ENCODE measurements at places on chromosomes 6 and 20.

GRCh38 chr20:48283470-48284110 lies 498.3 kb upstream of the SULF2 start:
- no peak for DNase-seq

DNA sequence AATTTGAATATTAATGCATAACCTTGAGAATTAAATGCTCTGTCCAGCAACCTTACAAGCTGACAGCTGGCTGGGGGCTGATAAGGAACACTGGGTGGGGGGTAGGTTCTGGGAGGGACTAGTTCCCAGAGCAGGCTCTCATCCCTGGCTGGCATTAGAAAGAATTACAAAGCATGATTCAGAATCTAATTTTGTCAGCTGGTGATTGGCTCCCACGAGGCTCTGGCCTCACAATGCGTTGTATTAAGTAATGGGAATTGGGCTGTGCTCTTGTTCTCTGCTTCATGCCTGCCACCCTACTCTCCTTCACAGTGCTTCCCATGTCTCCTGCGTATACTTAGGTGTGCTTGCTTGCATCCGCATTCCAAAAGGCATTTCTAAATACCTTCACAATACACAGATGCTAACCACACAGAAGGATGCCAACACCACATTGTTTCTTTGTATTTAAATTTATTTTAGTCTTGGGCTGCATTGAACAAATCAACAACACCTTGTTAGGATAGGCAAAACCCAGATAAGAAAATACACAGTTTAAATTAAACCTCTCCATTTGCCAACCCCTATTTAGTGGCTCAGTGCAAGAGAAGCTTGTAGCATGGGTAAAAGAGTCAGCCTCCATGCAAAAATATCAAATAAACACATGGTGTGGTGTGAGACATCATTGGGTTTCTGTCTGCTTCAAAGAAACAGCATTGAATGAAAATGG lies 434.5 kb upstream of the JAG1 start:
- no peak for DNase-seq

DNA sequence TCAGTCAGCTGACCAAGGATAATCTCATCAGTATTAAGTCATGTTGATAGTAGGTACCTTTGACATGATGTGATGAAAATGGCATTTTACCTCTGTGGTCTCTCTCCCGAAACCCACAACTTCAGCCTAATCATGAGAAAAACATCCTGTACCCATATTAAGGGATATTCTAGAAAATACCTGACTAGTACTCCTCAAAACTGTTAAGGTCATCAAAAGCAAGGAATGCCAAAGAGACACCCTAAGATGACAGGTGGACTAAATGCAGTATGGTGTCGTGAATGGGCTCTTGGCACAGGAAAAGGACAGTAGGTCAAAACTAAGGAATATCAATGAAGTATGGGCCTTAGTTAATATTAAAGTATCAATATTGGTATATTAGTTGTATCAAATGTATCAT lies 221.4 kb downstream of the PLCB1 start:
- no peak for DNase-seq

DNA sequence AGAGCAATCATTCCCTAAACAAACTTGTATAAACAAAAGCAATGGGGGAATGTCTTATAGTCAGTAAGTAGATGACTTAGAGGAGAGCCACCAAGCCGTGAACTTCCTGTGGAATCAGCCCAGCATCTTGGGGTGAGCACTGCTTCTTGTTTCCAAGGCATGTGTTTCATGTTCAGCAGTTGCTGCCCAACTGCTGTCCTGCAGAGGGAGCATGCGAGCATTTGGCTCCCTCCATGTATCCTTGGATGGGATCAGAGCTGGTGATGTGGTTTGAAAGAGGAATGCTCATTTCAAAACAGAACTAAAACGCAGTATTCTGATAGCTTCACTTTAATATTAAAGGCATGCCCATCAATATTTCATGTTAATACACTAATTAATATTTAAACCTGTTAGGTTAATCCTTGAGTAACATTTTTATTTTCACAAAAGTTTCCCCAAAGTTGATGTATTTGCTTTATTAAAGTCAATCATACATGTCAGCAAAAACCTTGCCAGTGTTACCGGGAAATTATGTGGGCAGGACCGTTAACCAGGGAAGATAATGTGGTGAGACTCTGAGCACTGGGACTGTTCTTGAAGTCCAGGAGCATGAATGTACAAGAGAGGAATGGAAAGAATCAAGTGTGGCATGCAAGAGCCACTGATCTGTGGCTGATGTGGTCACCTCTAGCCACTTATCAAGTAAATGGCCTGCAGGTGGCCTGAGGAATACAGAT lies 172.1 kb upstream of the GGTLC1 start:
- DNase-seq = peak; percentile 10

GRCh38 chr20:6134592-6134991 lies 11.8 kb upstream of the FERMT1 start:
- no peak for DNase-seq

GRCh38 chr20:14553774-14554534 lies 216.5 kb upstream of the FLRT3 start:
- peak; percentile 15 for DNase-seq

DNA sequence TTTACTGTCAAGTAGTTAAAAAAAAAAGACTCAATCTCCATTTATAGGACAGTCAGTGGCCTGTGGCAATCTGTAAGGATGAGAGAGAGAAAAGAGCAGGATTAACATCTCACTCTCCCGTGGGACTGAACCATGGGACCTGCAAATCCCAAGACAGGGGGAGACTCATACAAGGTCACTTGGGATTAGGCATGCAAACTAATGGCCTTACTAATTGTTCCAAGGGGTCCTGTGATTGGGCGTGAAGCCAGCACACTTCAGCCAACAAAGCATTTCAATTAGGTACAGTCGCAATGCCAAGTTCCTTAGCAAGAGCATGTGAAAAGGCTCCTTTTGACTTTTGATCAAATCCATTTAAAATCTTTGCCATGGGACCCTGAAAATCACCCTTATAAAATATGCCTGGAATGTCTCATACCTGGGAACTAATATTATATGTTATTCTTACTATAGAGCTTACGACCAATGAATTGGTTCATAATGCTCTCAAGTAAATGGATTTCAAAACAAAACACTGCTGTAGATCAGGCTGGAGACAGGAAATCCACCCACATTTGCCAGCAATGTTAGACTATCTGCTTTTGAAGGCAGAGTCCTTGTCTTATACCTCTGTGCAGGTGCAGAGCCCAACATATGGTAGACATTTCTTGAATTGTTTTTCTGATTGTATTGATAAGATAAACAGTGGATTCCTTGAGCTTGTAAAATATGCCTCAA lies 412.5 kb downstream of the GJA1 start:
- no peak for DNase-seq

GRCh38 chr20:57301026-57301425 lies 28.6 kb upstream of the SPO11 start:
- DNase-seq = no peak

- DNase-seq = no peak
Measured at GRCh38 chr6:33490198-33490597, 35.8 kb downstream of the ZBTB9 start.

DNA sequence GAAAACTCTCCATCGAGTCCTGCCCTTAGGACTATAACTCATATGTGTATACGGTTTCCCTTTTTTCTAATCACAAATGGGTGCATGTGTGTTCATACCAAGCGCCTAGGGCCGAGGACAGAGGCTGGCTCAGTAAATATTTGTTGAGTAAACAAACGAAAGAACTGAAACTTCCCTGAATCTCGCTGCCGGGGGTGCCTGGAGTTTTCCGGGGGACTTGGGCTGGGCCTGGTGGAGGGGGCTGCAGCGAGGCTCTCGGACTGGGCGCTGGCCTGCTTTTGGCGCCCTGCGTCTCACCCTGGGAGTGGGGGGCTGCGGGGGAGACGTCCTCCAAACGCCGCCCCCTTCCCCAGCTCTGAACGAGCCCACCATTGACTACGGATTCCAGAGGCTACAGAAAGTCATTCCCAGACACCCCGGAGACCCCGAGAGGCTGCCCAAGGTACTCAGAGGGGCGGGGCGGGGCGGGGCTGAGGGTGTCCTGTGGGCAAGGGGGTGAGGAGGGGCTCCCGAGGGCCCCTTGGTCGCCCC lies 49.0 kb downstream of the CPXM1 start:
- no peak for DNase-seq

DNA sequence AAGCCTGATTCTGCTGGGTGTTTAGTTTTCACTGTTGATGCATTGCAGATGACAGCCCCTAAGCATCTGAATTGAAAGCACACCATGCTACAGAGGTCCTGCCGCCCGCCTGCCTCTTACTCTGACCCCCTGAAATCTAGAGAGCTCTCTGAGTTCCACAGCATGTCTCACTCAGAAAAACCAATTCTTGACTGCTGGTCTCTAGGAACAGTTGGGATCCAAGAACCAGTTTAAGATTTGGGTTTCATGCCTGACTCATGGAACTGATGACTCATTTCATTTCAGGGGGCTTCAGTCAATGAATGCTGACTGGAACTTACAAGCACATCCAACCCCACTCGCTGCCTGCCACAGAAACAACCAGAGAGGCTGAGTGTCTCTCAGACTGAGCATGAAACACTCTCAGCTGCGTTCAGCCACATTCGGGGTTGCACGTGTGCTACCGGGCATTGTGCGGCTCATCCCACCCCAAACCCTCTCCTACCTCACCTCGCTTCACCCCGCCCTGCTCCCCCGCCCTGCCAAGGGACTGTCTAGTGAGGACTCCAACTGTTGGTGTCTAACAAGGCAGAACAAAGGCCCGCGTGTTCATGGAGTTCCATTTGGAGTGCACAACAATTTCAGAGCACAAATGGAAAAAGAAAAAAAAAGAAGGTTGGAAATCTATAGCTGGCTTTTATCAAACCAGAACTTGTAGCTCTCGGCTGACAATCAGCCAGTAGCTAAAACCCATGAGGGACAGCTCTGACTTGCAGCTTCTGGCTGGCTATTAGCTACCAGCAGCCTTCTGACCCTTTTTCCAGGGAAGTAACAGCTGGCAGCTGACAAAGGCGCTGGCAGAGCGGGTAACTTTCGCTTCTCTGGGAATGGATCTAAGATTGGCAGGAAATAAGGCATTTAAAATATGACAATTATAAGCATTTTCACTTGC lies 20.0 kb upstream of the TRAF3IP2 start:
- no peak for DNase-seq

DNA sequence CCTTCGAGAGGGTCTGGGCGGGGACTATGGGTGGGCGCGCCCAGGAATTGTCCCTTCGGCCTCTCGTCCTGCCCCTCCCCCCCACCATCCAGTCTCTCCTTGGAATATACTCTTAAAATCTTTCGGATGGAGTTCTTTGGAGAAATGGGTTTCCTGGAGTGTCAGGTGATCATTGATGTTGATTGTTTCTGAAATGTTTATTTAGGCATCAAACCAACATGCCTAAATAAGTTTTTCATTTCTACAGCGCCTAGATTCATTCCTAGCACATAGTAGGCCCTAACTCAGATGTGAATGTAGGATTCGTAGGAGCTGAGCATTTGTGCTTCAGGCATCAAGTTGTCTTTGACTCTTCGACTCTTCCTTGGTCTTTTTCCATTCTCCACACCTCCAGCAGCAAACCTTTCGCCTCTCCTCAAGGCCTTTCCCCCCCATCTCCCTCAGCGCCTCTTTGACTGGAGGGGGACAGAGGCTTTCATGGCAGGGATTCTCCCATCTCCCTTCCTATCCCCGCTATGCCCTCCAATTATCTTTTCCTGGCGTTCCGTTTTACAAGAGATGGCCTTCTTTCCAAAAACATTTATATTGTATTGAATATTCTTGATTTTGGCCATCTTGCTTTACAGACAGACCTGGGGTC lies 610 bp downstream of the CASP8AP2 start:
- no peak for DNase-seq

DNA sequence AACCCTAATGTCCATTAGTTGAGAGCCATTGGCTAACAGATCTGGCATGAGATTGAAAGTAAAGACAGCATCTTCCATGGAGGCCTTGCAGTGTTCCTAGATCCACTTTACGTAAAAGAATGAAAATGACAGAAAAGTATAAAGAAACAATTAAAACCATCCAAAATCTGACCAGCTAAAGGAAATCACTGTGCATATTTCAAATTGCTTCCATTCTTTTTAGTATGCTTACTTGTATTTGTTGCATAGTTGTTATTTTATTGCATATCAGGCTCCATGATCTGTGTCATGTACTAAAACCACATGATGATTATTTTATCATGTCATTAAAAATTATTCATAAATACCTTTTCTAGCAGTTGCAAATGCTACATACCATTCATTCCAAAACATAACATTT lies 67.9 kb downstream of the GCLC start:
- no peak for DNase-seq

- DNase-seq = peak; percentile 34
Measured at GRCh38 chr20:23419995-23420901, 1.0 kb downstream of the NAPB start.

DNA sequence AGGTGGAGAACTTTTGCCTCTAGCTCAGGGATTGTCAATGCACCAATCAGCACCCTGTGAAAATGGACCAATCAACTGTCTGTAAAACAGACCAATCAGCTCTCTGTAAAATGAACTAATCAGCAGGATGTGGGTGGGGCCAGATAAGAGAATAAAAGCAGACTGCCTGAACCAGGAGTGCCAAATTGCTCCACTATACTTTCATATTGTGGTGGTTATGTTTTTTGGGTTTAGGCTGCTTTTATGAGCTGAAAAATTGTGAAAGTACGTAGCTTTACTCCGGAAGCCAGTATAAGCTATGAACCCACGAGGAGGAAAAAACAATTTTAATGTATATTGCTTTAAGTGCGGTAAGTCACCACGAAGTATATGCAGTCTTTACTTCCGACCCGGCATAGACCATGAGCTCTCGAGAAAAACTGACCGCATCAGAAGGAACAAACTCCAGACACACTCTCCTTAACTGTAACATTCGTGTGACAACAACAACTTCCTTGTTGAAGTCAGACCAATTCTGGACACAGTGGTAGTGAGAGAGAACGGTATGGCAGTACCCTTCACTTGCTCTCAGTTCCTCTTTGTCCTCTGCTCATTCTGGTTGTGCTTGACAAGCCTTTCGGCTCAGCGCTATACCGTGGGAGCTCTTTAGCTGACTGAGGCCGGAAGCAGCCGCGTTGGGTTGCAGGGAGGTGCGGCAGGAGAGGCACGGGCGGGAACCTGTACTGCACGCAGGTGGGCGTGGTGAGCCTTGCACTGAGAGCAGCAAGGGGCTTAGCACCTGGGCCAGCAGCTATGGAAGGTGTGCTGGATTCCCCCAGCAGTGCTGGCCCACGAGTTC lies 81.9 kb upstream of the E2F3 start:
- DNase-seq = no peak

DNA sequence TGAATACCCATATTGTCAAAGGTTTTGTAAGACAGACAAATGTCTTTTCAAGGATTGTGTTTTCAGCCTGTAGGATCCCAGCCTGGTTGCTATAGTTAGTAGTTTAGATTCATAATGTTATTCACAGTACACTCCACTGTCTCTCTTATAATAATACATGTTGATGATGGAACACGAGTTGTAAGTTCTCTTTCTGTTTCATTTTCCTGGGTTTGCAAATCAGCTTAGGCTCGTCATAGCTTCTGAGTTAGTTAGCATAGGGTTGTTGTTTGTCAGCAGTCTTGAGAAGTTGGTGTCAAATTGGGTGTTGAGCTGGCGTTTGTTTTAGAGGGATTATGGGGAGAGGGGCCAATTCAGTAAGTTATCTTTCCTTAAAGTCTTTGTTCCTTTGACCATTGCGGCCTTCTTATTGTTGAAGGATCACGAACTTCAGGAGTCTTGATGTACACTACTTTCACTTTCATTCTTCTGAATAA lies 45.8 kb downstream of the QKI start:
- DNase-seq = peak; percentile 24

GRCh38 chr20:32819992-32820697 lies 391 bp downstream of the MAPRE1 start:
- no peak for DNase-seq
